ENCODE measurements at places on chromosomes 12 and 14.

DNA sequence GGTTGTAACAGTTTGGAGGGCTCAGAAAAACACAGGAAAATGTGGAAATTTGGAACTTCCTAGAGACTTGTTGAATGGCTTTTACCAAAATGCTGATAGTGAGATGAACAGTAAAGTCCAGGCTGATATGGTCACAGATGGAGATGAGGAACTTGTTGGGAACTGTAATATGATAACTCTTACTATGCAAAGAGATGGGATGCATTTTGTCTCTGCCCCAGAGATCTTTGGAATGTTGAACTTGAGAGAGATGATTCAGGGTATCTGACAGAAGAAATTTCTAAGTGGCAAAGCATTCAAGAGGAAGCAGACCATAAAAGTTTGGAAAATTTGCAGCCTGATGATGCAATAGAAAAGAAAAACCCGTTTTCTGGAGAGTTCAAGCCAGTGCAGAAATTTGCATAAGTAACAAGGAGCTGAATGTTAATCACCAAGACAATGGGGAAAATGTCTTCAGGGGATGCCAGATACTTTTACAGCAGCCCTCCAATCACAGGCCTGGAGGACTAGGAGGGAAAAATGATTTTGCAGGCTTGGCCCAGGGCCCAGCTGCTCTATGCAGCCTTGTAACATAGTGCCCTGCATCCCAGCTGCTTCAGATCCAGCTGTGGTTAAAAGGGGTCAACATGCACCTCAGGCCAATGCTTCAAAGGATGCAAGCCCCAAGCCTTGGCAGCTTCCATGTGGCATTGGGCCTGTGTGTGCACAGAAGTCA, 572.7 kb upstream of the ATP2B1 start:
- no peak for DNase-seq

- no peak for DNase-seq
Observed at GRCh38 chr14:68939893-68940613, 39.0 kb downstream of the ACTN1 start.

- no peak for DNase-seq
Observed at GRCh38 chr12:26068503-26068902, 56.3 kb downstream of the BHLHE41 start.

- DNase-seq, result no peak
Observed at GRCh38 chr12:104628831-104629135, 172.0 kb downstream of the CHST11 start.

All from activated naive CD4-positive, alpha-beta T cell treated with anti-CD3 and anti-CD28 coated beads, Interleukin-2, amount 10 ng/mL, durations not matched to agents 7 days and 5 days (primary cell).